Activated T-cell treated with anti-CD3 and anti-CD28 coated beads, Interleukin-2, amount 50 U/mL, for 1 hour (primary cell): ENCODE measurements at places on chromosomes 1 and 21.

DNA sequence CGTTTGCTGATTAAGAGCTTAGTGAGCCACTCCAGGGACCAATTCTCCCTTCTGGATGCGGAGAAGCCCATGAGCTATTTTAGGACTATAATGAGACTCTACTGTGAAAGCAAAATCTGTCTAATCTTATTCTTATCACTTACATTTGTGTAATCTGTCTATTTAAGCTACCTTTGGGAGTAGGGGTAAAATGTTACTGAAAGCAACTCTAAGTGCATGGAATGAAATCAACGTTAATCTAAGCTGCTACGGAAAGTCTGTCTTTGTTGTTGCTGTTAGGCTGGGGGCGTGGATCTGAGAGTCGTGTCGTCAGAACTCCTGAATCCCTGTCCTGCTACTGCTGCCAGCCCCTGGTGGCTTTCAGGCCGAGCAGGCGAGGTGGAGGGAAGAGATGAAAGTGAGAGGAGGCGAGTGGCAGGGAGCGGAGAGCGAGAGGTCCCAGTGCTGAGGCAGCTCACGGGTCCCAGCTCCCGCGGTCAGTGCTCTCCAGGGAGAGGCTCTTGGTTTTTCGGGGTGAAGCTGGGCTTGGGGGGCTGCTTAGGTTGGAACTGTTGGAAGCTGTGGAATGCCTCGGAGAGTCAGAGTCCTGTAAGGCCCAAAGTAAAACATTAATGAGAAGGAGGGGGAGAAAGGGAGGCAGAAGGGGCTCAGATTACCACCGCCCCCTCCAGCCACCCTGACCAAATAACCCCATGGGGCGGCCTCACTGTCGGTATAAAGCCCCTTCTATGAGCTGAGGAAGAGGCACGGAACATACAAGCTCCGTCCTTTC, 53.9 kb downstream of the COQ8A start:
- DNase-seq = no peak

DNA sequence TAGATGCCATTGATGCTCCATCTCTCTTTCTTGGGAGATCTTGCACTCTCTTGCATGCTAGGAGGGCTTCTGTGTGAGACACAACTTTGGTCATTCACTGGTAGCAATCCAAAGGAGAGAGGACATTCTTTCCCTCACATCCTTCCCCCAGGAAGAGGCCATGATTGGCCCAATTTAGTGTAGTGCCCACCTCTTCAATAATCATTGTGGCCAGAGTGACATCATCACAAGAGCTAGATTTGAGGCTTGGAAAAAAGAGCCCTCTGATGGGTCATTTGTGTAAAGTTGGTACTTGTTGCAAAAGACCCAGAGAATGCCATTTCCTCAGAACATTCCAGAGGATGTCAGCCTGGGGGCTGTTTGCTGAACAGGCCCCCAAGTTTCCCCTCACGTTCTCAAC, 30.2 kb downstream of the S100A6 start:
- DNase-seq = no peak

DNA sequence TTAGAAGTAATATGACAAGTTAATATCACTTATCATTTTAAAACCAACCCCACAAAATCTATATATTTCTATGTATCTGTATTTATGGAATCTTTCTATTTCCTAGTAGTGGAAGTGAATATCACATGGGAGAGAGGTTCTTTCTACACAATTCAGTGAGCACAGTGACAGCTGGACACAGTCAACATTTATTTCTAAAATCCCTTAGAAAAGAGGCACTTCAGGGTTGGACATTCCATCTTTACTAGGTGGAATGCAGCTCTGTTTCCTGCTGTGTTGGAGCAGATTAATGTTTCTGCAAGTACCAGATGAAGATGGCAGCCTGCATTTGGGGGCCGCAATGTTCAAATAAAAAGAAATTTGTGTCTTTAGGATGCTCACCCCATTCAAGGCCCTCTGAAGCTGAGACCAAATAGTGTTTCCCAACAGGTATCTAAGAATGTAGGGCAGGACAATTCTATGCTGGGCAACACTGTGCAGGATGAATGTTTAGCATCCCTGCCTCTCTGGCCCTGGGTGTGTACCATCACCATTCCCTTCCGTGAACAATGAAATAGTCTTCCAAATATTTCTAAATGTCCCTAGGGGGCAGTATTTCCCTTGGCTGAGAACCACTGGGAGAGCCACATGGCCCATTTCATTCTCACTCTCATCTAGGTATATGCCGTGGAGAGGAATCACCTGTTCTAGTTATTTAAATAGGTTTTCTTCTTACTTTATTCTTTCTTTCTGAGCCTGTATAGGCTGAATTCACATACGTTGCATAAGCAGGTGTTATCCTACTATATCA, 394.8 kb downstream of the PRDM2 start:
- no peak for DNase-seq

DNA sequence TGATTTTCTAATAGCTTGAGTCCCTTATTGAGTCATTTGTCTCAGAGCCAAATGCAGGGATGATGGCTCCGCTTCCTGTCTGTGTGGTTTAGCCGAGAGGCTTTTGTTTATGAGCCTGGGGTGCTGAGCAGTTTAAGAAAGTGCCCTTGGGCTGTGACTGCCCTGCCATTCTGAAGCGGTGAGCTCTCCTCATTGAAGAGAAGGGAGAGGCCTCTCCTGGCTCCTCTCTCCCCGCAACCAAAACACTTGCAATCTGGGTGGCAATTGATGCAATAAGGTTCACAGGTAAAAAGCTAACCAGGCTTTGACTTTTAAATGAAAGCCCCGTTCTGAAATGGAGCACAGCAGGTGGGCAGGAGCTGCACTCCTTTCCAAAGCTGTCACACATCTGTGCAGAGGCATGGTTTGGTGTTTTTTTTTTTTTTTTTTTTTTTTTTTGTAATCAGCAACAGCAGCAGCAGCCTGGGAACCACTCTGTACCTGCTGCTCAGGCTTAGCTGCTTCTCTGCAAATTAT, 403.7 kb downstream of the SIPA1L2 start:
- no peak for DNase-seq

DNA sequence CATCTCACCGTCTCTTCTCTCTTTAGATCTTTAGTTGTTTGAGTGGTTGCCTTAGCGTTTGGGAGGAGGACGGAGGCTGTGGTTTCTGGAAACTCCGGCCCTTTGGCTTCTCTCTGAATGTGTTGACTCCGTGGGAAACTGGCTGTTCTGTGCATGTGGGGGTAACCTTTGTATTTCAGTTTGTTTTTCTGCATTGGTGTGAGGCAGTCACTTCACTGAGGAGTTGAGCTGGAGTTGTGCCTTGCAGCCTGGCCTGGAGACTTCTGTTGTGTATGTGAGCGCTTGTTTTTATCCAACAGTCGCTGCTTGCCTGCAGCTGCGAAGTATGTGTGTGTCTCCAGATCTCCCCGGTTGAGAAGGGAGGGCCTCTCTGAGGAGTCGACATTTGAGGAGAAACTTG, 33.6 kb downstream of the CLDN14 start:
- no peak for DNase-seq

- DNase-seq = no peak
These were observed 30.6 kb upstream of the ATG4C start for GRCh38 chr1:62753031-62753965.

DNA sequence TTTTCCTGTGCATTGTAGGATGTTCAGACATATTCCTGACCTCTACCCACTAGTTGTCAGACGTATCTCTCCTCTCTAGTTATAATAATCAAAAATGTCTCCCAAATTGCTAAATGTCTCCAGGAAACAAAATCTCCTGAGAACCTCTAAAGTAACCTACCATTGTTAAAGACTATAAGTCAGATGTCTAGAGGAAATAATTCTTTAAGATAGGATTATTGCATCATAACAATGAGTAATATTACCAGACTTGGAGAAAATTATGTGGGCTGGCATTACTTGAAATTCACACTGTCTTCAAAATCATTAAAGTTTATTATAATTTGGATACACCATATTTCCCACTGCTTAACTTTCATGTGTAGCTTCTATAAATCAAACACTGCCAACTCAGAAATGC, 643.0 kb upstream of the ADGRL2 start:
- DNase-seq = no peak

DNA sequence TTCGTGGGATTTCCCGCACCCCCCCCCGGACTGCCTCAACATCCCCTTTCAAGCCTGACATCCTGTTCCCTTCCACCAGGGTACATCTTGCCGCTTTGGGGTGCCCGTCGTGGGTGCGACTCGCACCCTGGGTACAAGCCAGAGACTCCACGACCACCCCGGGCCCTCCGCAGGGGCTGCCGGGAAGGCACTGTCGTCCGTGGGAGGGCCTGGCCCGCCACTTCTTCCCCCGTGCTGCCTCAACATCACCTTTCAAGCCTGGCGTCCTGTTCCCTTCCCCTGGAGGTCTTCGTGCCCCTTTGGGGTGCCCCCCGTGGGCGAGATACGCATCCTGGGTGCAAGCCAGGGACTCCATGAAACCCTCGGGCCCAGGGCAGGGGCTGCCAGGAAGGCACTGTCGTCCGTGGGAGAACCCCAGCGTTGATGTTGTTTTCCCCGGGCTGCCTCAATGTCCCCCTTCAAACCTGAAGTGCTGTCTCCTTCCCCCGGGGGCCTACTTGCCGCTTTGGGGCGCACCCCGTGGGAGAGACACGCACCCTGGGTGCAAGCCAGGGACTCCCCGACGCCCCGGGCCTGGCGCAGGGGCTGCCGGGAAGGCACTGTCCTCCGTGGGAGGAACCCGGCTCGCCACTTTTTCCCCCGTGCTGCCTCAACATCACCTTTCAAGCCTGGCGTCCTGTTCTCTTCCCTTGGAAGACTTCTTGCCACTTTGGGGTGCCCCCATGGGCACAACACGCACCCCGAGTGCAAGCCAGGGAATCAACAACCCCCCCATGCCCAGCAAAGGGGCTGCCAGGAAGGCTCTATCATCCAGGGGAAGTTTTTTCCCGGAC, 138.6 kb downstream of the LIPI start:
- no peak for DNase-seq

- no peak for DNase-seq
These were observed 52.7 kb upstream of the GRHL3 start for GRCh38 chr1:24266398-24266941.
